ENCODE measurements at places on chromosomes 12 and 14.

- H3K27ac ChIP-seq: no peak overlapping the region
- DNase-seq: no peak
- peaks cover 21% of the 10 kb centered on the region for H3K4me1 ChIP-seq
- no peaks in the 10 kb centered on the region for H3K27me3 ChIP-seq
- no peak overlapping the region for H3K4me3 ChIP-seq
Measured at GRCh38 chr14:36998686-36999085, 173.7 kb downstream of the SLC25A21 start.

GRCh38 chr12:1922985-1923384 is 4.5 kb upstream of the CACNA2D4 start:
- H3K4me1 ChIP-seq: no peaks in the 10 kb centered on the region
- DNase-seq: no peak
- no peak overlapping the region for H3K4me3 ChIP-seq
- H3K36me3 ChIP-seq: no peaks in the 10 kb centered on the region
- no peaks in the 10 kb centered on the region for H3K27me3 ChIP-seq

DNA sequence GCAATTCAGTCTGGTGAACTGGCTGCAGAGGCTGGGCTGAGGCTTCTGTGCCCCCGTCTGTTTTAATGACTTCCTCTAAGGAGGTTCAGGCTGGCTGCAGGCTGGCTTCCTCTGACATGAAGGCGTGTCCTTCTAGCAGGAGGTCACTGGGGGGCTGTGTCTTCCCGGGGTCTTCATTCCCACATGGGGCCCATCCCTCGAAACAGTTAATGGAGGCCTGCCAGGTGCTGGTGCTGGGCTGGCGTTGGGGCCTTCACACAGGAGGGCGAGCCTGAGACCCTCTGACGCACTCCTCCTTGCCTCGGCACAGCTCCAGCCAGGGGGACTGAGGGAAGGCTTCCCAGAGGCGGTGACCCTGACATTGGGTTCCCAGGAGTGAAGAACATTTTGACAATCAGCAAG is 57.7 kb upstream of the DLK1 start:
- H3K4me1 ChIP-seq: no peaks in the 10 kb centered on the region
- no peak overlapping the region for H3K4me3 ChIP-seq
- H3K27me3 ChIP-seq: peaks cover 96% of the 10 kb centered on the region
- H3K27ac ChIP-seq: no peak overlapping the region
- no peaks in the 10 kb centered on the region for H3K36me3 ChIP-seq
- DNase-seq: no peak

GRCh38 chr12:68240079-68240478 is 13.3 kb downstream of the IL22 start:
- DNase-seq: peak; percentile 48
- H3K4me3 ChIP-seq: no peak overlapping the region
- no peak overlapping the region for H3K27ac ChIP-seq
- H3K36me3 ChIP-seq: no peaks in the 10 kb centered on the region

GRCh38 chr12:89173096-89173495 is 179.2 kb downstream of the DUSP6 start:
- H3K36me3 ChIP-seq: no peaks in the 10 kb centered on the region
- no peak for DNase-seq
- H3K27me3 ChIP-seq: no peaks in the 10 kb centered on the region
- H3K4me1 ChIP-seq: no peaks in the 10 kb centered on the region
- no peak overlapping the region for H3K27ac ChIP-seq
- H3K4me3 ChIP-seq: no peak overlapping the region

DNA sequence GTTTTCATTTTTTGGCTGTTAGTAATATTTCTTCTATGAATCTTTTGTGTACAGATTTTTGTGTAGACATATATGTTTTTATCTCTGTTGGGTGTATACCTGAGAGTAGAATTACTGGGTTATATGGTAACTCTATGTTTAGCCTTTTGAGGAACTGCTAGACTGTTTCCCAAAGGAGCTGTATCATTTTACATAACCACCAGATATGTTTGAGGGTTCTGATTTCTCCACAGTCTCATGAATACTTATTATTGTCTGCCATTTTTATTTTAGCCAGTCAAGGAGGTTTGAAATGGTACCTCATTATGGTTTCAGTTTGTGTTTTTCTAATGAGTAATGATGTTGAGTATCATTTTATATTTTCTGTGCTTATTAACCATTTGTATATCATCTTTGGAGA is 1.9 kb downstream of the PCNX4 start:
- peak overlapping the region; percentile 75 for H3K4me3 ChIP-seq
- H3K36me3 ChIP-seq: no peaks in the 10 kb centered on the region
- peak overlapping the region; percentile 97 for H3K27ac ChIP-seq
- H3K27me3 ChIP-seq: no peaks in the 10 kb centered on the region
- no peak for DNase-seq

- H3K4me1 ChIP-seq: no peaks in the 10 kb centered on the region
- no peaks in the 10 kb centered on the region for H3K27me3 ChIP-seq
- no peak for DNase-seq
- peaks cover 47% of the 10 kb centered on the region for H3K36me3 ChIP-seq
Measured at GRCh38 chr14:95472819-95473251, 43.6 kb downstream of the SYNE3 start.

- peak; percentile 54 for DNase-seq
- peaks cover 66% of the 10 kb centered on the region for H3K4me1 ChIP-seq
- H3K4me3 ChIP-seq: peak overlapping the region; percentile 74
- H3K36me3 ChIP-seq: no peaks in the 10 kb centered on the region
- H3K27me3 ChIP-seq: no peaks in the 10 kb centered on the region
- peak overlapping the region; percentile 99 for H3K27ac ChIP-seq
Measured at GRCh38 chr12:53222170-53222721, 9.8 kb downstream of the RARG start.

GRCh38 chr14:67186789-67187584 is 2.3 kb upstream of the GARIN2 start:
- DNase-seq: no peak
- H3K4me1 ChIP-seq: no peaks in the 10 kb centered on the region
- H3K27ac ChIP-seq: no peak overlapping the region
- H3K36me3 ChIP-seq: no peaks in the 10 kb centered on the region
